ENCODE measurements at places on chromosomes 7 and 10. TPM values are rescaled to one million over a fixed set of nuclear protein-coding genes. Genes with fewer than 3 reads are reported as not detected.

- no peak overlapping the region for H3K4me3 ChIP-seq
- H3K36me3 ChIP-seq, result peaks cover 54% of the 10 kb centered on the region
- no peaks in the 10 kb centered on the region for H3K4me1 ChIP-seq
- DNase-seq, result no peak
- no peaks in the 10 kb centered on the region for H3K27me3 ChIP-seq
These were observed 32.7 kb downstream of the RBM28 start for GRCh38 chr7:128311013-128311412.

Gene EPHA1
- total RNA-seq, result not detected

Gene KIAA1549
- total RNA-seq, result 9.2 TPM

DNA sequence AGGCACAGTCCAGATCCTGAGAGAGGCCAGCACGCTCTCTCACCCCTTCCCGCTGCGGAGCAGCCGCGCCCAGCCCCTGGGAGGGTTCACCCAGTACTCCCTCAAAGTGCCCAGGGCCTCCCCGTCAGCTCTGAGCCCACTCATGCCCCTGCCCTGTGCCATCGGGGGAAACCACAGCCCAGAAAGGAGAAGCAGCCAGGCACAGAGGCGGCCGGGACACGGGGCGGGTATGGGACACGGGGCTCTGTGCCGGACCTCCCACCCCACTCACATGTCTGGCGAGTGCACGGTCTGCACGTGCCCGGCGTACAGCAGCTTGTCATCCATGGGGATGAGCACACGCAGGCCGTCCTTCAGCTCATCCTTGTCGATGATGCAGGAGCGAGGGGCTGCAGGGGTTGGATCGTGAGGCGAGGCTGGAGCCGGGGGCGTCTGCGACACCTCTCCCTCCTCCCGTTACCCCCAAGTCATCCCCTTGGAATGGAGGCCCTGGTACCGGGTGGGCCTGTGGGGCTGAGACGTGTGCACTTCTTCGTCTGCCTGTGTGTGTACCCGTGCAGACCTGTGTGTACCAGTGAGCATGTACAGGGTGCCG, 38.2 kb downstream of the SLC29A4 start:
- H3K4me1 ChIP-seq, result no peaks in the 10 kb centered on the region
- no peak for DNase-seq
- H3K27ac ChIP-seq, result peak overlapping the region; percentile 45
- H3K36me3 ChIP-seq, result peaks cover 40% of the 10 kb centered on the region

GRCh38 chr7:120842121-120842621, 15.8 kb downstream of the TSPAN12 start:
- DNase-seq, result no peak
- H3K36me3 ChIP-seq, result peaks cover 4% of the 10 kb centered on the region
- H3K4me1 ChIP-seq, result no peaks in the 10 kb centered on the region
- H3K27me3 ChIP-seq, result no peaks in the 10 kb centered on the region
- no peak overlapping the region for H3K4me3 ChIP-seq
- H3K27ac ChIP-seq, result no peak overlapping the region

Gene NEUROD6
- not detected for total RNA-seq

- H3K4me1 ChIP-seq, result no peaks in the 10 kb centered on the region
- no peak for DNase-seq
- no peak overlapping the region for H3K4me3 ChIP-seq
- no peak overlapping the region for H3K27ac ChIP-seq
- H3K36me3 ChIP-seq, result no peaks in the 10 kb centered on the region
- no peaks in the 10 kb centered on the region for H3K27me3 ChIP-seq
These were observed 79.1 kb upstream of the NME8 start for GRCh38 chr7:37769291-37769690.

DNA sequence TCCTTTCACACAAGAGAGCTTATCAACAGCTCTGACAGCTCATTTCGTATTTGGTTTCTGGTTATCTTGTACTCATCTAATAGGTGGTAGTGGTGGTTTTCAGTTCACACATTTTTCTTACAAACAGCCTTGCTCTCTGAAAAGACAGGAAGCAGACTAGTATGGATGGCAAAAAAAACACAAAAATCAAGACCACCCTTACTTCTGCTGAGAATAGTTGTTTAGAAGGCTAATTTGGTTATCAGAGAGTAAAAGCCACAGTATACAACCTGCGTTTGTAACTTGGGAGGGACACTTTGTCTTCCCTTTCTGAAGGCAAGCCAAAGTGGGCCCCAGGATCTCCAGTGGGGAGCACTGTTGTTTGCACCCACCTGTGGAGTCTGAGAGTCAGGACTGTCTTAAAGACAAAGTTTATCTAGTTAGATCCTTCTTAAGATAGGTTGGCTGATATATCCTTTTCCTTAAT, 68.0 kb downstream of the PIP4K2A start:
- no peak overlapping the region for H3K4me3 ChIP-seq
- H3K36me3 ChIP-seq, result no peaks in the 10 kb centered on the region
- no peaks in the 10 kb centered on the region for H3K27me3 ChIP-seq
- peaks cover 47% of the 10 kb centered on the region for H3K4me1 ChIP-seq

- no peaks in the 10 kb centered on the region for H3K36me3 ChIP-seq
- DNase-seq, result no peak
- no peak overlapping the region for H3K4me3 ChIP-seq
- no peaks in the 10 kb centered on the region for H3K4me1 ChIP-seq
These were observed 239.2 kb downstream of the COBL start for GRCh38 chr7:51077316-51077986.

Gene NPC1L1
- not detected for total RNA-seq

Measured in chondrocyte (in vitro differentiated cells).